IPS DF 6.9 (cell line): ENCODE measurements at places on chromosomes 7 and 10.

- DNase-seq = no peak
These were observed 130.8 kb downstream of the CUL2 start for GRCh38 chr10:34959321-34959720.

GRCh38 chr7:128811631-128812430, 18.4 kb upstream of the FLNC start:
- no peak for DNase-seq

DNA sequence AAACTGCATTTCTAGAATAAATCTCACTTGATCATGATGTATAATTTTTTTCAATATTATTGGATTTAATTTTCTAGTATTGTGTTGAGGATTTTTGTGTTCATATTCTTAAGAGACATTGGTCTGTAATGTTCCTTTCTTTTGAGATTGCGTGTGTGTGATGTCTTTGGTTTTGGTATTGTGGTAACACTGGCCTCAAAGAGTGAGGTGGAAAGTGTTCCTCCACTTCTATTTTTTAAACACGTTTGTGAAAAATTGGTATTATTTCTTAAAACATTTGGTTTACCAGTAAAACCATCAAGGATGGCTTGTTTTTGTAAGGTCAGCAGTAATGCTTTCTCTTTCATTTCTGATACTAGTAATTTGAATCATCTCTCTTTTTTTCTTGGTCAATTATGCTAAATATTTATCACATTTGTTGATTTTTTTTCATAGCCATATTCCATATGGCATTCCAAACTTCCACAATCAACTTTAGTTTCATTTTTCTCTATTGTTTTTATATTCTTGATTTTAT, 290.2 kb upstream of the CDC14C start:
- no peak for DNase-seq

- no peak for DNase-seq
These were observed 11.5 kb upstream of the STN1 start for GRCh38 chr10:103929381-103929921.

GRCh38 chr7:52656098-52656497, 379.3 kb upstream of the POM121L12 start:
- no peak for DNase-seq

DNA sequence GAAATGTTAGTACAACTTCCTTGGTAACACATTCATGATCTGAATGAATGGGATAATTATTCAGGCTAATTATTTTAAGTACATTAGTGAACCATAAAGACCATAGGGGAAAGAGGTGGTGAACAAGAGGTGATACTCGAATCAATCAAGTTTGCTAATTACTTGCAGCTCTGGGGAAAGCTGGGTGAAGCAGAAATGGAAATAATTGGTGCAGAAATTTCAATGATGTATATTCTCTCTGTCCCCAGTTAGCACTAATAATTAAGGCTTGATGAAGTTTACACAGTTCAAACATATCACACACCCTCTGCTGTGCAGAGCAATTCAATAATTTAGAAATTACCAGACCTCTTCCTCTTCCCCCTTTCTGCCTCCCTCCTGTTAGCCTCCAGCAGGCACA, 49.4 kb upstream of the OPALIN start:
- no peak for DNase-seq

GRCh38 chr10:44811072-44811471, 100.1 kb upstream of the TMEM72 start:
- DNase-seq = no peak

DNA sequence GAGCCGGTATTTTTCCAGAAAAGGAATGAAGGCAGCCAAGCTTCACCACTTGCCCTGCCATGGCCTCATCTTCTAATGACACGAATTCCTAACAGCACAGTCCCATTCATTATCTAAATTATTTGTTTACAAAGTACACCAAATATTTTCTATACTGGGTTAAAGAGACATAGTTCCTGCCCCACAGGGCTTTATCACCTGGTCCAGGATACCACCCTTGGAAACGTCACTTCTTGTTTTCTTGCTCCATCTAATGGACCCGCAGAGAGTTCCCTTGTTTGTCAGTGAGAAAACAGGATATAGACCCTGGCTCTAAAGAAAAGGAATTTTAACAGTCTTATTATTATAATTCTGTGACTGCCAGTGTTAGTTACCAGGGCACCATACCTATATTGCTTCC, 1165.4 kb downstream of the GATA3 start:
- no peak for DNase-seq

DNA sequence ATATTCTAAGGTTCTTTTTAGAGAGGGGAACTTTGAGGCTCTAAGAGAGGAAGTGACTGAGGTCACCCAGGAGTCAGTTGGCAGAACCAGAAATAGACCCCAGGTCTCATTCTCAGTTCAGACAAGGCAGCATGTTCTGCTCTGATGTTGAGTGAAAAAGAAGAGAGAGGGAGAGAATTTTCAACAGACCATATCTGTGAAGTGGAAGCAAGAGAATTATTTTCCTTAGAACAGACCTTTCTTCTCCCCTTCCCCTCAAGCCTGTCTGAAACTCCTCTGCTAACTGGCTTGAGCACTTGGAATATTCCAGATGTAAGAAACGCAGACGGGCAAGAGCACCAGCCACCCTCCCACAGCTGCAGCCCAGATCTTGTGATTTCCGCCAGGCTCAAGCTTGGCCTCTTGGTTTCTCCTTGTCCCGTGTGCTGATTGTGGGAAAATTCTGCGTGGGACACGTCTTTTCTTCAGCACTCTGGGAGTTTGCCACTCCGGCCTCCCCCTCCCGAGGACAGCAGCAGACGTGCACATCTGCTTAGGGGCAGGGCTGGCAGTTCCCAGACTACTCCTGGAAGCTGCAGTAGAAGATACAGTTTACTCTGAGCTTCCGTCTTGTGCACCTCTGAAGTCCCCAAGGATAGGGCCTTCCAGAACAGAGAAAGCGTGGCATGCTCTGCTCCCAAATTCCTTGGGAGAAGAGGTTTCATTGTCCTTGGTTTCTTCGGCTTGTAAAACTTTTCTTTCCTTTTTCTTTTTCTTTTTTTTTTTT, 22.7 kb upstream of the IKZF1 start:
- no peak for DNase-seq

DNA sequence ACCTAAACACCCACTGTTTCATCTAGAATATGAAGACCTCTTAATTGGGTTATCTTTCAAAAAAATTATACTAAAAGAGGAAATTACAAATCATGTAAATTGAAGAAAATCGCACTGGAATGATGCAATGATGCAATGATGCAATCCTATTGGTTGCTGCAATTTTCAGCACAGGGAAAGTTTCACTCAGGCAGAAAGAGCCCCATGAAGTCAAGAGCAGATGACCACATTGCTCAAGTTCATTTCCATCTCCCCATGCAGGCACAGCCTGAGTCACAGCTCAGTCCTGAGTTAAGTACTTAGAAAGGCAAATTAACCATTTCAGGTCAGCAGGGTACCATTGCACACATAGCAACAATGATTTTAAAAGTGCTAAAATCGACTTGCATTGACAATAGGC, 180.3 kb upstream of the MYO3A start:
- no peak for DNase-seq

DNA sequence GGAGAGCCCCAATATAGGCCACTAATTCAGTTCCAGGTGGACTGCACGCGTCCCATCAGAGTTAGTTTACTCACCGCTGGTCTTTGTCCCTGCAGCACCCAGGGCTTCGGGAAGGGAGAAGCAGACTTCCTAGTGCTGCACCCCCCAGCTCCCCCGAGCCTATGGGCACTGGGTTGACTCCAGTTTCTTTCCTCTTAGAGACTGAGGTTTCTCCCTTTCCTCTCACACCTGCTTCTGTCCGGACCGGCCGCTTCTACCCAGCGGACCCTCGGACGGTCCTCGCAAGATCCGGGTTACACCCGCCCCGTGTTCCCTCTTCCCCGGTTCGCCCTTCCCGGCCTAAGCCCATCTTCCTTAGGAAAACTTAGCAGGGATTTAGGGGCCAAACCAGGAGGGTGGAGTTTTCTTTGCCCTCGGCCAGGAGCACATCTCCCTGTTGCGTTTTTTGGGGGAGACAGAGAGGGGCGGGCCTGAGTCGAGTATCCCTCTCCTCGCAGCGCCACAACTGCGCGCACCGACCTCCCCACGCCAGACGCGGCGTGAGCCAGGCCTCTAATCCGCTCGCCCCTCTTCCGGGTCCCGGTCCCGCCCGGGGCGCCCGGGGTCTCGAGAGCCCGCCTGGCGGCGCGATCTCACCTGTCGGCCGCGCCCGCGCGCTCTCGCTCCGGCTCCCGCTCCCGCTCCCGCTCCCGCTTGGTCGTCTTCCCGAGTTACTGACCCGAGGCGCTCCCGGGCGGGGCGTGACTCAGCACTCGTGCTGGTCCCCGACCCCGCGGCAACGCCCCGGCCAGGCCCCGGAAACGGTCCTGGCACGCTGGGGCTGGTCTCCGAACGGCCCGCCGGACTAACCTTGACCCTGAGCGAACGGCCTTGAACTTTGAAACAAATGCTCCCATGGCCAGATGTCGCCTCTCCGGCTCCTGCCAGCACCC, at the start of gene AIFM2:
TSS of gene AIFM2 (minus strand) at position 728 of the 932 bp plus-strand sequence. CDS start 8,741 bp downstream, outside the sequence.
- no peak for DNase-seq

- no peak for DNase-seq
These were observed 113.8 kb upstream of the COL1A2 start for GRCh38 chr7:94280851-94281250.

GRCh38 chr10:52082307-52082706, 231.8 kb upstream of the DKK1 start:
- DNase-seq = no peak

DNA sequence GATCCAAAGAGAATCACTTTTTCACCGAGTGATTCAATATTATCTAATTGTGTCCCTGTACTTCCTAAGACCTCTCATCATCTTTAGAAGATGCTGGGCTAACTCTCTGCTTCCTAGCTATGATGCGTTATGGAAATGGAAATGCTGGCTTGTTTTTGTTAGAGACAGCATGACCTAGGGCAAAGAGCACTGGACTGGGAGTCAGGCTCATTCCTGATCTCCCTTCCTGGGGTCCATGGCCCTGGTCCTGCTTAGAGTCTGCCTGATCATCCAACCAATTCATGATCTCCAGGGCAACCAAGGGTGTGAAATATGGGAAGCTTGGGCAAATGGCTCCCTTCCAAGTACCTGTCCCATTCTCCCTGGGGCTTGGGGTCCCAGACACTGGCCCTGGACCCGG, 136.4 kb downstream of the RGS10 start:
- no peak for DNase-seq

DNA sequence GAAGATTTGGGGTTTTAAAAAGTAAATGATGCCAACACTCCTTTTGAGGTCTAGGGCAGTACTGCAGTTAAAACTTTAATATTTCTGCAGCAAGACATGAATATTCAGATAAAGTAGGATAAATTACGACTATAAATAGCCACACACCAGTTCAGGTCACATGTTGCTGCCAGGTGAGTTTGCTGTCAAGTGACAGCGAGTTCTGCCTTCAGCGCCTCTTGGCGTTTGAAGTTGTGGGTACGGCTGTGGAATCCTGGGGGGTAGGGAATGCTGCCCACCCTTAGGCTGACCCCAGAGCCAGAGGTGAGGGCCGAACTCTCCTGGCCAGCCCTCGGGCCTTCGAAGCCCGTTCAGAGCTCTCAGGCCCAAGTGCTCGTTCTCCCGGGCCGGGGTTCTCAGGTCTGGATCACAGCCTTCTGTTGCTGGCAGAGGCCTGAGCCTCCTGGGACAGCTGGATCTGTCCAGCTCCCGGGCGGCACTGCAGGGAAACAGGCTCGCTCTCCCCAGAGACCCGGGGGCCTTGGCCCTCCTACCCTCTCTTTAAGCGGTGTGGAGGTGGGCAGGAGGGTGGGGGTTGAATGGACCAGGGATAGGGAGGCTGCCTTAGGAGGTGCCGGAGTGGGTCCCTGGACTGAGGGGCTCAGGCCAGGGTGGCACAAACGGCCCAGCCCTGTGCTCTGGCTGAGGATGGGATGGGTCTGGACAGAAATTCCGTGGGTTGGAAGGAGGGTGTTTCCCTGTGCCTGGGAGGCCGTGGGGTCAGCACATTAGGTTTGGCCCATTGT, 5.4 kb downstream of the BRI3 start:
- no peak for DNase-seq

GRCh38 chr10:129039406-129040370, 427.4 kb upstream of the MGMT start:
- no peak for DNase-seq

- DNase-seq = peak; percentile 2
These were observed 208.8 kb downstream of the STK31 start for GRCh38 chr7:23918856-23919255.

DNA sequence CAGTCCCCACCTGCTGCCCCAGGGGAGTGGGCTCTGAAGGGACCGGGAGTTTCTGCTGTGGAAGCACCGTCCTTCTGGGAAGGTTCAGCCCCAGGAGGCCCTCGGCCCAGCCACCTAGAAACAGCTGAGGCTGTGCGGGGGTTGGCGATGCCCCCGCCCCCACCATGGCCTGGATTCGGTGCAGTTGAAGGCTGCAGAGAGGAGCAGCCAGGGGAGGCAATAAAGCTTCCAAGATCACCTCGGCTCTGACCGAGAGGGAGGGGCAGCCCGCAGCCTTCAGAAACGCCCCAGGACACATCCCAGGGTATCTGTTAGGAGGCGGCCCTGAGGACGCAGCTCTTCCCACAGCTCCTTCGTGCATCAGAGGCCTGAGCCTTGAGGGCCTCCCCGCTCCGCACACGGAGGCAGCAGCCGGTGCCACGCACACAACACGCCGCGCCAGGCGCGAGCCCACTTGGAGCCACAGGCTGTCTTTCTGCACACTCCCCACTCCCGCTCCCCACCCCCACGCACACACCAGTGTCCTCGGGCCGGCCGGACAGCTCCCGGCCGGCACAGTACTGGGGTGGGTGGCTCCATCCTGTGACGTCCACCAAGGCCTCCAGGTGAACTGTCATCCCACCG, 1.6 kb downstream of the KNDC1 start:
- no peak for DNase-seq

DNA sequence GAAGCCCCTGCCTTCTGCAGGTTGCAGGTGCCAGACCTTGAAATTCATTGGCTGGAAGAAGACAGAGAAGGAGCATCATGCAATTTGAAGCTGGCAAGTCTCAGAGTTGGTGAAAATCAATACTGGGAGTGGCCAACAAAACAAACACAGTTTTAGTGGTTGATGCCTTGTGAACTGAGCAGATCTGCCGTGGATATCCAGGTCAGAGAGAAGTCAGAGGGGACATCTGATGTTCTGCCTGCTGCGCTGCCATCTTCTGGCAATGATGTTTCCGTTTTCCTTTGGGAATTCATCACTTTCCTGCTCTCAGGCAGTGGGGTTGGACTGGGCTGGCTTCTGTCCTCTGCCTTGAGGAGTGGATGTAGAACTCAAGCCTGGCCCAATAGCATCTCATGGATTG, 132.0 kb downstream of the RPS24 start:
- DNase-seq = peak; percentile 31

DNA sequence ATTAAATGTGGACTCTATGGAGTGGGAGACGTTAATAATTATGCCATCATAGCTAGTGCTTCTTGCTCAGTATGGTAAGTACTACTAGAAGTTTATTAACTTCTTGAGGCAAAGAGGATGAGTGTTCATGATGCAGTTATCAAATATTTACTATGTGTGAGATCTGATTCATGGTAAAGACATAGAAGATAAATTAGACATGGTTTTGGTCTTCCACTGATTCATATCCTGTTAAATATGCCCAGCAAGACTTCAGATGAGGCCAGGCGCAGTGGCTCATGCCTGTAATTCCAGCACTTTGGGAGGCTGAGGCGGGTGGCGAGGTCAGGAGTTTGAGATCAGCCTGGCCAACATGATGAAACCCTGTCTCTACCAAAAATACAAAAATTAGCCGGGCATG, 547.1 kb upstream of the ANKRD30A start:
- no peak for DNase-seq

- peak; percentile 70 for DNase-seq
These were observed 42.7 kb downstream of the LDB3 start for GRCh38 chr10:86710987-86711512.

- DNase-seq = no peak
These were observed 101.9 kb upstream of the PRSS58 start for GRCh38 chr7:142359694-142360279.

- DNase-seq = no peak
These were observed 97.8 kb upstream of the BTBD16 start for GRCh38 chr10:122173337-122173736.
